ENCODE measurements at places on chromosomes 11 and 22. TPM values are rescaled to one million over a fixed set of nuclear protein-coding genes. Genes with fewer than 3 reads are reported as not detected.

DNA sequence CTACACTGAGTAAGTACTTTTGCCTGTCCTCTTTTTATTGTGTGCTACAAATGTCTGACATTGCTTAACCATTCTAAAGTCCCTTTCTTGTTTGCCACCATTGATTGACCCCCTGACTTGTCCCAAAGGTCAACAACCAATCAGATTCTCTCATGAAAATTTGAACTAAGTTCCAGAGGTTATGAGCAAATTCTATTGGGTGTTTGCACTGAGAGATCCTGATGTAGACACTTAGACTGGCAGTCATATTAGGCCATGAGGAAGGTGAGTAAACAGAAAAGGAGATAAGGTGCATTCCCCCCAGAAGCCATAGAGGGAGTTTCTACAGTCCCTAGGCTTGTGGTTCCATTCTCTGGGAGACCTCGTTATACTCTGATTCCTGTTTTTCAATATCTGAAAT, 101.3 kb upstream of the E2F8 start:
- no peak for DNase-seq

- no peak for DNase-seq
These were observed 301.1 kb downstream of the GUCY1A2 start for GRCh38 chr11:106717222-106717621.

DNA sequence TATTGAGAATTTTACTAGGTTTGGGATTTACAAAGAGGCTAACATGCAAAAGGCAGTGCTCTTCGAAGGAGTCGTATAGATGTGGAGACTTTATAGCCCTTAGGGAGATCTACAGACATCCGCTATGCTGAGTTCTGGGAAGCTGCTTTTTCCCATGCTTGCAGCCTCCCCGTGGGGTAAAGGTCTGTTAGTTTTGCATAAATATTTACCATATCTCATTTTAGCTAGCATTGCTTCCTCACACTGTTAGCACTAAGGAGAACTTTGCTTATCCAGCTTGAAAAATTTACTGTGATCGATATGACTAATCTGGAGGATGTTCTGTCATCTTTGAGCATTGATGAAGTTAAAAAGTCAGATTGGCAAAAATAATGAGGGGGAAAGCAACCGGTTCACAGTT, 18.6 kb downstream of the ARHGEF12 start:
- no peak for DNase-seq

DNA sequence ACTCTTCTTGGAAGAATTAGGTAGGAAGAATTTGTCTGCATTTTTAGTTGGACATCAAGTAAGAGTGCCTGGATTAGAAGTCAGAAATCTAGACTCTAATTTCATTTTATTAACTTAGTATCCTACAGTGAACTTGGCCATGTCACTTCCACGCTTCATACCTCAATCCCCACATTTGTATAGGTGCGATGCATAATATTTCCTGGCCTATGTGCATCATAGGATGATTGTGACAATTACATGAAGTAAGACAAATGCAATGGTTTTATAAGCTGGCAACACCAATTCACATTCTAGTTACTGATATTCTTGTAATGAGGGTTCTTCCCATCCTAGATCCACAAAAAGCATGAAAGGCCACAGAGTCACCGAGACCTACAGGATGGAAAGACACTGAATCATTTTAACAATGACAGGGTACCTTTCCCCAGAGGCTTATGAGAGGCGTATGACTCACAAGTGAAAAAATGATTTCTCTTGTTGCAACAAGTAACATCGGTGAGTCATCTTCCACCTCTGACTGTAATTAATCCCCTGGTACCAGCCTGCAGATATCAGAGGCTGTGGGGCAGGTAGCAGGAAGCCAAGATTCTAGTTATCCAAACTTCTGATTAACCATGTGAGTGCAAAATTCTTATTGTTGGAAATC, 56.0 kb upstream of the OR5AK2 start:
- DNase-seq: no peak

Gene OR52I1
- not detected for total RNA-seq

Gene TREH
- not detected for total RNA-seq

DNA sequence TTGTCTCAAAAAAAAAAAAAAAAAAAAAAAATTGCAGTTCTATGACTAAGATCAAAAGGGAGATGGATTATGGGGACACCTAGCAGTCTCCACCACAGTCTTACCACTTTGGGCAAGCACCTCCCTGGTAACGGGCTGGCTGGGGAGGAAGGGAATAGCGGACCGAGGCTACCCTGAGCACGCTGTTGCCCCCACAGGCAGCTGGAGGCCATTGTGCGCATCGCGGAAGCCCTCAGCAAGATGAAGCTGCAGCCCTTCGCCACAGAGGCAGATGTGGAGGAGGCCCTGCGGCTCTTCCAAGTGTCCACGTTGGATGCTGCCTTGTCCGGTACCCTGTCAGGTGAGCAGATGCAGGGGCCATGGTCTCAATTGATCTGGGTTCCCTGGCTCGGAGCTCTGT, 21.2 kb downstream of the MCM5 start:
- DNase-seq: no peak

Gene MMP10
- not detected for total RNA-seq

DNA sequence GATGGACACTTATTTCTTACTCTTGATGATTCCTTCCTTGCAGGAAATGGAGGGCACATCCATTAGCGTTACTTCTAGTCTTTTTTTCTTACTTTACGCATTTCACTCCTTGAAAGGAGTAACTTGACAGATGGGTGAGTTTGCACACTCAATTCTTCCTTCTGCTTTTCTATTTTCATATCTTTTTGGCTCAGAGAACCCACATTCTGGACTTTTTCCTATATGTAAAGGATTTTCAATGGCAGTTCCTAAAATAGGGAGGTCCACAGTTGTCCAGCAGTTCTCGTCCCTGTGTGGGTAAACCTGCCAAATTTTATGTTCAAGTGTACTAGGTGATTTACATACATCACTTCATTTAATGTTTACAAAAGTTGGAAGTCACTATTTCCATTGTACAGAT, 440.0 kb upstream of the KIRREL3 start:
- DNase-seq: no peak

Gene IPO7
- 128 TPM for total RNA-seq

GRCh38 chr11:119593346-119593745, 135.7 kb downstream of the NECTIN1 start:
- DNase-seq: no peak

Measured in right cardiac atrium (tissue), 5 donors.